ENCODE measurements at places on chromosomes 2 and 18.

DNA sequence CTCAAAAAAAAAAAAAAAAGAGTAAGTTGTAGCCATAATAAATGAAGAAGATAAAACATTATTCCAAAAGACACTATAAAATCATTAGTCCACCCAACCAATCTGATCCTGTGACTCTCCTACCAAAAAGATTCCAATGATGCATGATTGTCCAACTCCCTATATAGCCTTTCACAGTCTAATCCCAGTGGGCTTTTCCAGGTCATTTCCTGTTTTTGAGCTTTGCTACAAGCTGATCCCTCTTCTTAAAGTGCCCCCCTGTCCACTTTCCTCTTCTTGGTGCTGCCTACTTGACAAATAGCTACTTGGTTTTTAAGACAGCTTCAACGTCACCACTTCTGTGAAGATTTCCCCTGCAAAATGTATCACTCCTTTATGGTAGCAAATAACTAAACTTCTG is 88.4 kb downstream of the SEMA4F start:
- DNase-seq, result no peak

DNA sequence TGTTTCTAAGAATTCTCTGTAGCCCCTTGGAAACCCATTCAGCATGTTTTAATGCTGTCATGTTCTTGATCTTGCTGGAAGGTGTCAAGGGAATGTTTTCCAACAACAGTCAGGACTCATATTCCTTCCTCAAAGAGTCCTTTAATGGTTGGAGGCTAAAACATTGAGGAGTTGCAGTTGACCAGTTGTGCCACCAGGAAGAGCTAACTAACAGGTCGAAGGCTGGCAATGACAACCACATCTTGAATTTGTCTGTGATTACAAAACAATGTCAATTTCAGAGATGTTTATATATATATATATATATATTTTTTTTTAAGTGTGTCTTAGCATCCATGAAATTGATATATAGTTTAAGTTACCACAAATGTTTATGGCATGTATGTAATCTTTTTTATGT is 151.5 kb downstream of the INO80D start:
- DNase-seq, result no peak

DNA sequence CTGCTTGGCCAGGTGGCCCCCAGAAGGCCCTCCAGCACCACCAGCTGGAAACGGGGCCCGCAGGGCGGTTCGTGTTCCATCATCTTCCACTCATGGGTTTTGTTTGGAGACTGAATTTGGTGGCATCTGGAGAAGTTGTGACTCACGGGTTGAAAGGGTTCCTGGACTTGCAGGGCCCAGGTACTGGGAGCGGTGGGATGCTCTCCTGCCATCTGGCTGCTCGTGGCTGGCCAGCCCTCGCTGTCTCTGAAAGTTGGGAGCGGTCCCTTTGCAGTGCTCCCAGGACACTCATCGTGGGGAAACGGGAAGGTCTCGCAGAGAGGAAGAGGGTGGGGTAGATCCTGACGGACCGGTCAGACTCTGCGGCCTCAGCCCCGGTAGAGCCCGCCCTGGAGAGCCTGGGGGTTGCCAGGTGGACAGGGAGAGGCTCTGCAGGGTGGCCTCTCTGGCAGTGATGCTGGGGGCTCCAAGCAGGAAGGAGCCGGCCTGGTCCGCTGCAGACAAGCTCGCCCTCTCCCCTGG is 47.5 kb downstream of the TWIST2 start:
- DNase-seq, result no peak

GRCh38 chr2:18626958-18627650 is 37.7 kb upstream of the NT5C1B start:
- no peak for DNase-seq

DNA sequence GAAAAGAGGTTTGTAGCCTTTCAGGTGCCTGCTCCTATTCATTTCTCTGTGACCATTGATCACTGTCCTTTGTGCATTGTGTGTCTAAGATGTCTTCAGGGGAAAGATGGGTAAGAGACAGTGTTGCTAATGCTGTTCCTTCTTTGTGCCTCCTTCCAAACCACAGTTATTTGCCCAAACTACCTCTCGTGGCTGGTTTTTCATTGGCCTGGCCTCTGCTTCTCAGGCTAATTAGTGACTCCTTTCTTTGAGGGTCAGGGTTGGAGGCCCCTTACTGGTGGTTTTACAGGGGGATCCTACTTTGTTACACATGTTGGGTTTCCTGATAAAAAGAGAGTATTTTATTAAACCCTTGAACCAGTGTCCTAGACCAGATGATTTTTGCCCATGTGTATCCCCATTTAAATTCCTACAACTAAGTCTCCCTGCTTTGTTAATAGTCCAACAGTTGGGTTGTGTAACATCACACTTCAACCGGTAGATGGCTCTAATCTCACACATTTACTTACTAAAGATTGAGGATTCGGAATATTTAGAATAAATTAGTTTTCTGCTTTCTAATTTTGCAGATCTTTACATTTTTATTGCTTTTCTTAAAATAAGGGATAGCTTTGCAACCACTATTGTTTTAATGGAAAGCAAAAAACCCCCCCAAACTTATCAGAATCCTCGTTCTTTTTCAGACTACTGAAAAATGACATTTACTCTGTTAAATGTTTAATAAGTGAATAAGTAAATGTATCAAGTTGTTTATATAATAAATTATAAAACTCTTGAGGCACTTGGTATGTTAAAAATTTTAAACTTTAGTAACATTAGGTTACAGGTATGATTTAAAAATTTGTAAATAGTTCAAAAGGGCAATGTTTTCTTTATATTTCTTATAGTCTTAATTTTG is 2.4 kb downstream of the MARS2 start:
- no peak for DNase-seq

Data from NT2/D1 (cell line).